ENCODE measurements at places on chromosomes 3 and 15. TPM values are rescaled to one million over a fixed set of nuclear protein-coding genes. Genes with fewer than 3 reads are reported as not detected.

- DNase-seq, result no peak
These were observed 2.4 kb downstream of the MB21D2 start for GRCh38 chr3:192915304-192915703.

GRCh38 chr3:172701751-172702150 is 9.1 kb downstream of the NCEH1 start:
- no peak for DNase-seq

FRMD4B gene
- 19.8 TPM for total RNA-seq

GRCh38 chr3:171972871-171973348 is 66.5 kb upstream of the FNDC3B start:
- DNase-seq, result no peak

DNA sequence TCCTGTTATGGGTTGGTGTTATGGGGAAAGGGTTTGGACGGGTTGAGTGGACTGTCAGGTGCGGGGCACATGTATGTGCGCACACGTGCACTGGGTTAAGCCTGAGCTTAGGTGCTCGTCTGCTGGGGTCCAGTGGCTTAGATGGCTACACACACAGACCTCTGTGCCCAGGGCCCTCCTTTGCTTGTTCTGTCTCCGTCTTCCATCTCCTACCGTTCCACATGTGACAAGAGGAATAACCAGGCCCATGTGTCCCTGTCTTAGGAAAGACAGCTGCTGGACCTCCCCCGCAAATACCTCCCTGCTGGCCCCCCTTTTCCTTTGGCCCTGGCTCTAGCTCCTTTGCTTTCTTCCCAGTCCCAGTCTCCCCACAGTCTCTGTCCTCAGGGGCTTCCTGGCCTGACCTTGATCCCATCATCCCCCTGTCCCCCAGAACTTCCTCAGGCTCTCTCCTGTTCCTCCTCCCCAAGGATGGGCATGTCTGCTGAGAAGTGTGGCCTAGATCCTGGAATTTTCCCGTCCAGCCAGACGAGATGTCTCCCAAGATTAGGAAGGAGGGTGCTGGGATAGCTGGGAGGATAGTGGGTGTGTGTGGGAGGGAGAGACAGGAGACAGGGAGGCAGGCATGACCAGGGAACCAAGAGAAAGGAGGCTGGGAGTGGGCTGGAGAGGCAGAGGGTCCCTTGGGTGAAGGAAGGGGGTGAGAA is 797 bp upstream of the THPO start:
- DNase-seq, result no peak

- DNase-seq, result peak; percentile 74
These were observed 5.0 kb upstream of the CCR9 start for GRCh38 chr3:45881078-45882022.

GRCh38 chr15:74725225-74725774 is at the start of gene CYP1A1:
CYP1A1 (minus strand) TSS chr15:74725528; CDS start chr15:74723097, 2,431 bp downstream.
- DNase-seq, result peak; percentile 54

CFAP91 gene
- total RNA-seq, result 0.14 TPM

GRCh38 chr3:15553749-15554148 is 32.2 kb upstream of the COLQ start:
- DNase-seq, result no peak

- DNase-seq, result no peak
These were observed 15.8 kb upstream of the CYP11A1 start for GRCh38 chr15:74383286-74383685.

- DNase-seq, result no peak
These were observed 2.0 kb upstream of the CEMIP start for GRCh38 chr15:80777137-80777536.

- peak; percentile 66 for DNase-seq
These were observed 697 bp upstream of the TRIM69 start for GRCh38 chr15:44735482-44736180.

DNA sequence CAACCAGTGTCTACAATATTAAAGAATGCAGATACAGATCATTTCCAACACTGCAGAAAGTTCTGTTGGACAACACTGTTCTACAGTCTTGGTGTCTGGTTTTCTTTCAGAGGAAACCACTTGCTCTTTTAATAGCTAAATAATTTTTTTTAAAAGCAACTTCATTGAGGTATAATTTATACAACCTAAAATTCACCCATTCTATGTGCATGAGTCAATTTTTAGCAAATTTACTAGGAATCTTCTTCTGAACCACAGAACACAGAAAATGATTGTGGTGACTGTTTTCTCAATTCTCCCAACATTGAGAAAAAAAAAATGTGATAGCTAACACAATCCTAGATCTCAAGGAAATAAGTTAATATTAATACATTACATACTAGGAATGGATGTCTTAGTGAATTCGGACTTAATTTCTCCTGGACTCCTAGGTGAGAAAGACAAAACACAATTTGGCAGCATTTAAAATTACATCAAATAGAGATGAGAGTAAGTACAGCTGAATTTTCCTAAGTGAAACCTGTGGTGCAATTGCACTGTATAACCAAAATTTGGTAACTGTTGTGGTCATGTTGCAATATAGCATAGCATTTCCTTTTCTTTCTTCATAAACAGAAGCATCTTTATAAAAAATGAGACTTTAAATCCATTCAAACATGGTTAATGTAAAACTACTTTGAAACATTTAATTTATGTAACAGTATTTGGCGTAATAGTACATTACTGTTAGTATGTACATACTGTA is 15.3 kb upstream of the PLCL2 start:
- no peak for DNase-seq

GRCh38 chr3:106748472-106749262 is 628.6 kb upstream of the CCDC54 start:
- DNase-seq, result no peak

DNA sequence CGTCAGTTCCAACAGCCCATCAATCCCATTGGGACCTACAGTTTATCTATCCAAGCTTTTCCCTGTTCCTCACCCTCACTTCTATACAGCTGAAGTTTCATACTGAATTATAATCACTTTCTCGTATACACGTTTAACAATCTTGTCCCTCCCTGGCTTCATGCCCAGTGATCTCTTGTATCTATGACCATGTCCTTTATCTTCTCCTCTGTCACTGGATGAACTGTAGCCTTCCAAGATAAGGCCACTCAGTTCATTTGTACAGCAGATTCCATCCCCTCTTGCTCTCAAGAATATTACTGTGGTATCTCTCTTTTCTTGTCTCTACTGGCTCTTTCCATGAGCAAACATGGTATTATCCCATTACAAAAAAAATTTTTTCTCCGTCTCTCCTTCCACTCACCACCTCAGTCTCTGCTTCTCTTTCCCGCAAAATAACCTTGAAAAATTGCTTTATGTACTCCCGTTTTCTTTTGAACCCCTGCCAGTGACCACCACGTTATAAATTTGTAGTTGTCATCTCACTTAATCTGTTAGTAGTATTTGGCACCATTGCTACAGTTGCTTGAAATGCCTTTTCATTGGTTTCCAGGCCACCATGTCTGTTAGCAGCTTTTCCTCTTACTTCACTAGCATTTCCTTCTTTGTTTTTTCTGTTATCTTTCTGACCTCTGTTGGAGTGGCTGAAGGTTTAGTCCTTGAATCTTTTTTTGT is 9.4 kb downstream of the CTNNB1 start:
- DNase-seq, result no peak

CHRFAM7A gene
- 11.7 TPM for total RNA-seq

A4GNT gene
- total RNA-seq, result not detected

BTLA gene
- 0.56 TPM for total RNA-seq

APOD gene
- not detected for total RNA-seq

DNA sequence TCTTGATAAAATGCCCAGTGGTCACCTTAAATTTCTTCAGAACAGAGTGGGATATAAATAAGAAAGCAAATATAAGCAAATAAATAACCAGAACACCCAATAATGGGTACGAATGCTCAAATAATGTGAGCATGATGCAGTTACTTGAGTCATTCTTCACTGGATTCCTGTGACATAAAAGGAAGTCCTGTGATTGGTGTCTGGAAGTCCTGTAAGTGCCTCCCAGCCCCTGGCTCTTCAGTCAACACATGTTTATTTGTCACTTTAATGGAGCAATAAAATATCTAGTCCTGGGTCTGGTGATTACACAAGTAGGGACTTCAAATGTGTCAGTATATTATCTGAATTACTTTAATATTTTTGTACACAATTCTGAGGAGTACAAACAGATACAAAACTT is 30.4 kb downstream of the TMEM212 start:
- DNase-seq, result no peak

DNA sequence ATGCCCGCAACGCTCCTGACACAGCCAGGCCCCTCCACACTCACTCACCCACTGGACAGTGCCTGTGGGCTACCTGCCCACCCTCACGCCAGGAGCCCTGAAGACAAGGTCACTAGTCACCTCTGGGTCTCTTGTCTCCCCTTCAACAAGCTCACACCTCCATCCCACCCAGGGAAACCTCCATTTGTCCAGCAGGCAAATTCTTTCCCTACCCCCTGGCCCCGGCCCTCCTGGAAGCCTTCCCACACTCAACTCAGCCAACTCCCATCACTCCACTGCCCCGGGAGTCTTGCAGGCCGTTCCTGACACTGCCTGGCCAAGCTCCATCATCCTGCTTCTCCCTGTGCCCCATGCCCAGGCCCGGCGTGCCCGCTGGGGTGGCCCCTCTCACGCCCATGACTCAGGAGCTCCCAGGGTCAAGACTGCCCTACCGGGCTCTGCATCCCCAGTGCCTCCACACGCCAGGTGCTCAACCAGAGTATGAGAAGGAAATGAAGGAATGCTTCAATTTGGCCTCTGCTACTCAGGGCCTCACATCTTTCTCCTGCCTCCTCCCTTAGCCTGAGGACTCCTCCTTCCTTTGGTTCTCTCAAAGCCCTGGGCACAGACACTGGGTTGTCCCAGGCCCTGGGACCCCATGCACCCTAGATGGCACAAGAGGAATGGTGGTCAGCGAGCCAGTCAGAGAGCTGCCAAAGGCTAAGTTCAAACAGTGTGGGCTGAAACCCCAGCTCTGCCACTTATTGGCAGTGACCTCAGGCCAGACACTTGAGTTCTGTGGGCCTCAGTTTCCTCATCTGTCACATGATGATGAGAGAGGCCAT is 88.6 kb downstream of the SEC22A start:
- DNase-seq, result no peak

SENP8 gene
- total RNA-seq, result 0.45 TPM

GRCh38 chr3:128317698-128318231 is 148.9 kb downstream of the DNAJB8 start:
- no peak for DNase-seq

GRCh38 chr3:32381922-32382321 is 9.7 kb upstream of the CMTM7 start:
- no peak for DNase-seq

GRCh38 chr3:114680299-114680698 is 386.5 kb downstream of the TIGIT start:
- DNase-seq, result no peak

GRCh38 chr15:45665261-45665660 is 30.4 kb downstream of the SQOR start:
- no peak for DNase-seq

DNA sequence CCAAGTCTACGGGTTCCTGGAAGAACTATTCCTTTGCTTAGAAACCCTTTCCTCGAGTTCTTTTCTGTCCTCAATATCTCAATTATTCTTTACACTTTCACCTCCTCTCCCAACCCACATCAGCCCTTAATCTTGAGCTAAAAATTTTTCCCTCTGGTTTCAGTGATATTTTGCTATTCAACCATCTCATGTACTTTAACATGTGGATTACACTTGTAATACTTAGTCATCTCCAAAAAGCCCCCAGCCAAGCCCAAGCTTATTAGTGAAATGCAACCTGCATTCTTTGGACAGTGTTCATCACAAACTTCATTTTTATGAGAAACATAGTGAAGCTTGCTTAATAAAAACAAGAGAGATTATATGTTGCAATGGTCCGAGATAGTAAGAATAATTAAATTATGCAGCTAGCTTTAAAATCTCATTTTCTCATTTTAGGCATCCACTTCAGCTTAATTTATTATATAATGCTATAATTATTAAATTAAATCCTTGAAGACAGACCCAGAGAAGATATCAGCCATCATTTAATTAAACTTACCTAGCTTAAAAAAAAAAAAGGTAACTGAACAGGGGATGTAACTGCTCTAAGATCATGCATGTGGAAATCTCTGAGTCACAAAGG is 534.5 kb upstream of the TBL1XR1 start:
- no peak for DNase-seq

GRCh38 chr3:88117683-88118082 is 32.1 kb upstream of the C3orf38 start:
- no peak for DNase-seq

CHD2 gene
- 441 TPM for total RNA-seq

DNA sequence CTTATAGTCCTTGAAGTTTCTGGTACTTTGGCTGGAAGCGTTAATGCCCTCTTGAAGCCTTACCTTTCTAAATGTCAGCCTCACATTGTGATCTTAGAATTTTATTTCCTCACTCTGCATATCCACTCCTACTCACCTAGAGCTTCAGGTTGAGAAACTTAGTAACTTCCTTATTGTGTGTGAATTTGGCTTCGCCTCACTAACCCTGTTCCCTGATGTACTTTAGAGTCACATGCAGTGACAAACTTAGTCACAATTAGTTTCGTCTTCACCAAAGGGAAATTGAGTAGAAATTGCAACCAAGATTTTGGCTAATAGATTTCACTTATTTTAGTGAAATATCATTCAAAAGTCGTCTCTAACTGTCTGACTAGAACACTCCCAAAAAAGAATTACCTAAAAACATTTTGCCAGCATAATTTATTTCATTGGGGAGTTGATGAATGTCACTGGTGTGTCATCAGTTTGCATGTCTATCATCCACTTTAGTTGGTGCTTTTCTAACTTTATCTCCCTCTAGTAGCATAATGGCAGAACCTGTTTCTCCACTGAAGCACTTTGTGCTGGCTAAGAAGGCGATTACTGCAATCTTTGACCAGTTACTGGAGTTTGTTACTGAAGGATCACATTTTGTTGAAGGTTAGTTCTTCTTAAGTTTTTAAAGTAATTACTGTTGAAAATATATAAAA is 960 bp downstream of the MFN1 start:
- DNase-seq, result peak; percentile 25

PRR23C gene
- not detected for total RNA-seq

ZNF662 gene
- total RNA-seq, result 2.7 TPM

DNA sequence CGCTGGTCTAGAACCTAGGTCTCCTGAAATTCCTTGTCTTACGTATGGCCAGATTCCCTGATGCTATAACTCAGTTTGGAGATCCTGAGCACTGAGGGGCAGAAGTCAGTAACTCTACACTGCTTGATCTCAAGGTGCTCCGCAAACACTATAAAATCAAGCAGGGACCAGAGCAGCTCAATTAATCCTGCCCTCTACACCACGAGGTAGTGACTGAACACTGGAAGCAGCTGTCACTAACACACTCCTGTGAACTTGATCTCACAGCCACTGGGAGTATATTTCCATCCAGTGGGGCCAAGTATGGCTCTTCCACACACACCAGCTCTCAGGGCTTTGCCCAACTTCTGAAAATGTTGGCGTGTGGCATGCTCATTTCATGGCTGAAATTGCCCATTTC is 51.0 kb downstream of the EDEM1 start:
- no peak for DNase-seq

DNA sequence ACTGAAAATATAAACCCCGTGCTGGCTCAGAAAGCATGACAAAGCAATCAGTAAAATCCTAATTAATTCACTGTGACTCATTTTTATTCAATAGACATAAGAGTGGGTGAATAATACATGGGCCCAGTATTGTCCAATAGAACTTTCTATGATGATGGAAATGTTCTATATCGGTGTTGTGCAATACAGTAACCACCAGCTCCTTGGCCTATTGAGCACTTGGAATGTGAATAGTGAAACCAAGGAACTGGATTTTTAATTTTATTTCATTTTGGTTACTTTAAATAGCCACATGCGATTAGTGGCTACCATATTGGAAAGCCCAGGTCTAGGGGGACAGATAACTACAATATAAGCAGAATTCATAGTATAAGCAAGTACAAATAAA is 69.8 kb upstream of the PPP2R3A start:
- no peak for DNase-seq

ARPP21 gene
- not detected for total RNA-seq
